Fibroblast of lung (primary cell): ENCODE measurements at places on chromosomes 1 and 21. TPM values are rescaled to one million over a fixed set of nuclear protein-coding genes. Genes with fewer than 3 reads are reported as not detected.

The NEXN gene
- polyA plus RNA-seq, result 36.3 and 49.0 TPM in 2 replicates

The ARMH1 gene
- polyA plus RNA-seq, result 0.75 and 2.4 TPM in 2 replicates

The TP73 gene
- polyA plus RNA-seq, result 0.06 TPM in 1 of 2 replicates, not detected in the other

The IL20 gene
- polyA plus RNA-seq, result not detected in 2 replicates

- no peak for DNase-seq
Observed at GRCh38 chr1:11735531-11735853, 444 bp upstream of the AGTRAP start.

GRCh38 chr1:183272390-183272848 is 86.4 kb downstream of the LAMC2 start:
- peak; percentile 77 for DNase-seq

- peak; percentile 47 for DNase-seq
Observed at GRCh38 chr1:23370709-23371584, 1.3 kb upstream of the ZNF436 start.

DNA sequence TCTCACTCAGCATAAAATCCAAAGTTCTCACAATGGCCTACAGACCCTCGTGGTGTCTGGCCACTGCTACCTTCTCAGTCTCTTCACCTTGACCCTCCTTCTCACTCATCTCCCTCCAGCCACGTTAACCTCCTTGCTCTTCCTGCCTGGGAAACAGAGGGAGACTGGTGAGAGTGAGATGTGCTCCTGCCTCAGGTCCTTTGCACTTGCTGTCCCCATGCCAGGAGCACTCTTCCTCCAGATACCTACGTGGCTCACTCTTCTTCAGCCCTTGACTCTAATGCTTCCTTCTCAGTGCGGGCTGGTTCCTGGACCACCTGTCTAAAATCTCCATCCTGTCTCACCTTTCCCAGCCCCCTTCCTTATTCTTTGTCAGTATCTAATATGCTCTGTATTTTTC is 24.7 kb downstream of the TRIM62 start:
- no peak for DNase-seq

GRCh38 chr1:204377800-204378668 is 18.3 kb upstream of the PLEKHA6 start:
- DNase-seq, result no peak

DNA sequence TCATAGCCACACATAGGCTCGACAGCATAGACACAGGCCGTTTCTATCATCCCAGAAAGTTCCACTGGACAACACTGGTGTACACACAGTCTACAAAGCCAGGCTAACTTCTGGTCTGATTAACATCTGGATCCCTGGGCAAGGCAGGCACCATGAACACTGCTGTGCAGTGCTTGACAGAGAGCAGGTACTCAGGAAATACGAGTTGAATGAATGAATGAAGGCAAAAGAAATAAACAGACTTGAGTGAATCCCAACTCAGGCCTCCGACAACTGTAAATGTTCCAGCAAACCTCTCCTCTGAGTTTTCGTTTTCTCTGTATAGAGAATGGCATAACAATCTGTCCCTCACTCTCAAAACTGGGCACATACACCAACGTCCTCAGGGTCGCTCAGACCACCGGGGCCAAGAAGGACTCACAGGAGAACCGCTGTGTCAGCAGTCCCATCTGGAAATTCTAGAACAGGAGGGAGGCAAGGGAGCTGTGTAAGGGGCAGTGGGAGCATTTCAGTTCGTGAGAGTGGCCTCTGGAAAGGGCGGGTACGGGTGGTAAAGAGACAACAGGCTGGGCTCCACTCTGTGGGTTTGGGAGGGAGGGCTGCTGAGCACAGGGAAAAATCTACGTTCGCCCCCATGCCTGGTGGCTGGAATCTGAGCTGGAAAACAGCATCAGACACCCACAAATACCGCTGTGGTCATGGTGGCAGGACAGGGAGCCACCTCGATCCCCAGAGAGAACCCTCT is 15.1 kb upstream of the ECE1 start:
- no peak for DNase-seq

DNA sequence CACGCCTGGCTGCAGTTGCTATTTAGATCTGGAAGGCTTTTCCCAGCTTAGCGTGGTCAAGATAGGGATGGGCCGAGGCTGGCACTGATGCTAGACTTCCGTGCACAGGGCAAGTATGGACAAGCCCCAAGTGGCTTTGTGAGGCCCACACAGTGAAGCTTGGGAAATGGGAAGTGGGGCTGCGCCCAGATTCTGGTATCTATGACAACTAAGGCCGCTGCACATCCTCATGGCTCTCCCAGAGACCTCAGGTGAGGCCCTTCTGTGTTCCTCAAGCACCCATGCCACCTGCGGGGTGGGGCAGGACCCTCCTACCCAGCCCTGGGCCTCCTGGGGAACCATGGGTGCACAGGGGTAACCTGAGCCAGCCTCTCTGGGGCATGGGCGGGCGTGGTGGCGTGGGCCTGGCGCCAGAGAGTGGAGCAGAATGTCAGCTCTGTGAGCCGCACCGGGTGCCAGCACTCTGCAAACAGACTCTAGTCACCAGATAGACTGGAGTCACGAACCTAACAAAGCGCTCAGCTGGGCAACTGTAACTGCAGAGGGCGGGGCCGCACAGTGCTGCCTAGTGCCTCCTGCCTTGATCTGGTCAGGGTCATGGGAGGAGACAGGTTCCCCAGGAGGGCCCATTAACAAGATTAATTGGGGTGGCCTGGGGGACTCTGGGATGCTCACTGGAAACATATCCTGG is 46.4 kb downstream of the ELF3 start:
- DNase-seq, result no peak

DNA sequence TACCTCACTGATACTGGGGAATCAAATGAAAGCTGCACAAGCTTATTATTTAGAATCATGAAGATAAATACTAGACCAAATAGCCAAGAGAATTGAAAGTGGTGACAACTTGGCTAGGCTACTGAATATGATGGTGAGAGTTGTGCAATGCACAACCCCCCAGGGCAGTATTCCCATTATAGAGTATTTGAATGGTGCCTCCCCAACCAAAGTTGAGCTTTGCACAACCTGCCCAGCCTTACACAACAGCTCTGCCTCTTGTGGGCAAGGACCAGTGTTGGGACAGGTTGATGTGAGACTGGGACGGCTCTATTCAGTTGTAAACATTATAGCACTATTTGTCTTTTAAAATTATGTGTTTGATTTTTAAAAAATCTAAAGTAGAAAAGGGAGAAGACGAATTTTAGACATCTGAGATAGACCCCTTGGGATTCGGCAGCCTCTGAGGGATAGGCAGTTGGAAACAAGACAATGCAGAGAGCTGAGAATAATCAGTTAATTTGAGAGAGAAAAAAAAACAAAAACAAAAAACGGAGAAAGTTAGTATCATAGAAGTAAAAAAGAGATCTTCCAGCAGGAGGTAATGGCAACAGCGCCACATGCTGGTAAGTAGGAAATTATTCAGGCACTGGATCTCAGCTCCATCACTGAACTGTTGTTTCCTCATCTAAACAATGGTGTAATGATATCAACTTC is 91.0 kb upstream of the KCNA3 start:
- DNase-seq, result peak; percentile 76

GRCh38 chr1:182064611-182065010 is 3.1 kb upstream of the ZNF648 start:
- no peak for DNase-seq

DNA sequence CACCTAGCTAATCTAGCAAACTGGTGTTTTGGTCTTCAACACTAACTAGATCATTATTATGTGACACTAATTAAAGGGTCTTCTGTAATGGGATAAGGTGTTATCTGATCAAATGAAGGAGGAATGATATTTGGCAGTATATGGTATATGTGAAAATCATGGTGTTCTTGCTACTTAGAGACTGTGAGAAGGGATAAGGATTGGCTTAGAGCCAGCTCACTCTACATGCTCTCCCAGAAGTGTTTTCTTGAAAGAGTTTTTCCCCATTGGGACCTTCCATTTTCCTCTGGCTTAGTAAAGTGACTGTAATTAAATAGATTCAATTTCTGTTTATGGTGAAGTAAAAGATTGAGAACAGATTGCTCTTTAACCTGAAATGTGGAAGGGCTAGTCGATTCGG is 71.2 kb upstream of the RGL1 start:
- no peak for DNase-seq
